ENCODE measurements at places on chromosomes 1 and 21.

DNA sequence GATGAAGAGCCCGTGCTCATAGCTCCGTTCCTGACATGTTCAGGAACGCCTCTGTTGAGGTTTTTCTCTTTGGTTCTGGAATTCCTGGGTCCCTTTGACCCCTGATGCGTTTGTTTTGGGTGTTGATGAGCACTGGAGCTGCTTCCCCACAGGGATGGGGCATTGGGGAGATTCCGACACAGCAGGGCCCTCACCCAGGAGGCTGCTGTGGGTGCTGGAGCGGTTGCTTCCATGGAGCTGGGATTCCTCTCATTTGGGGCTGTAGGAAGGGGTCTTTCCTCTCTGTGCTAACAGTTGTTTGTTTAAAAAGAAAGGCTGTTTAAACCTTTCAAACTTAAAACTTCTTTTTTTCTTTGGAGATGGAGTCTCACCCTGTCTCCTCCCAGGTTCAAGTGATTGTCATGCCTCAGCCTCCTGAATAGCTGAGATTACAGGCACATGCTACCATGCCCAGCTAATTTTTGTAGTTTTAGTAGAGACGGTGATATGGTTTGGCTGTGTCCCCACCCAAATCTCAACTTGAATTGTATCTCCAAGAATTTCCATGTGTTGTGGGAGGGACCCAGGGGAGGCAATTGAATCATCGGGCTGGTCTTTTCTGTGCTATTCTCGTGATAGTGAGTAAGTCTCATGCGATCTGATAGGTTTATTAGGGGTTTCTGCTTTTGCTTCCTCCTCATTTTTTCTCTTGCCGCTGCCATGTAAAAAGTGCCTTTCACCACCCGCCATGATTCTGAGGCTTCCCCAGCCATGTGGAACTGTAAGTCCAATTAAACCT, 48.9 kb downstream of the SKI start:
- DNase-seq = no peak

DNA sequence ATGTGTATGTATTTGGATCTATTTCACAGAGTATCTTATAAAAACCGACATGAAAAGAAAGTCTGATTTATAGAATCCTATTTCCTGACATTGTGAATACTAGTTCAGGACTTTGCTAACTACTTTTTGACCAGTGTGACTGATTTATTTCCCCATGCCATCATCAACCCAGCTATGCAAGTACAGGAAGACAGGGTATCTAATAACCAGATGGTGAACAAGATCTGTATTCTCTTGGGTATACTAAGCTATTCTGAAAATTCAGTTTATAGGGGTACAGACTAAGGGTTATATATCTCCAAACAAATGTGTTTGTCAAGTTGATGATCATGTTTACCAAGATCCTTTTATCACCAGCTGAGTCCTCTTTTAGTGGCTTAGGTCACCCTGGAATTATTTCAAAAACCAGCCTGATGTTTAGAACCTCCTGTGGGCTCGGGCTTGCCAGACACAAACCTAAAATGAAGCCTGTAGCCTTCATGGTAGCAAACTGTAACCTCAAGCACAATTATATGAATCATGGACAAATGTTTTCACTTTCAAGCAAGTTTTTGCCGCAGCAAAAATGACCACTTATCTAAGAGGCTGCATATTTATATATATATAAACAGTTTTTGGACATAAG, 185.1 kb downstream of the FGGY start:
- DNase-seq = no peak

GRCh38 chr1:101284021-101284420, 47.2 kb downstream of the S1PR1 start:
- no peak for DNase-seq

DNA sequence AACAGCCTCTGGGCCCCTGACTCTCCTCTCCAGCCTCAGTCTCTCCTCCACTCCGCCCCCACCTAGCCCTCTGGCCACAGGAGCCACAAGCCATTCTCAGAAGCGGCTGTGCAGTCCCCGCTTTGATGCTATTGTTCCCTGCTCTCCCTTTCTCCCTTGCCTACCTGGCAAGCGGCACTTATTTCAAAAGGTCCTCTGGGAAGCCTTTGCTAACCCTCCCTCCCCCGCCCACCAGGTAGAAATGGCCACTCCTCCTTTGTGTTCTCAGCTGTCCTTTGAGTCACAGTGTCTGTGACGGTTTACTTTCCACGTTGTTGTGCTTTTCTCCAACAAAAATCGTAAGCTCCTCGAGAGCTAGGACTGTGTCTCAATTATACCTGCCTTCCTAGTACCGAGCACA, 338.4 kb upstream of the PROX1 start:
- no peak for DNase-seq

All from cerebellar nuclear complex (tissue), 1 donor.